NCI-H1105 (cell line): ENCODE measurements at places on chromosomes 7 and 10.

DNA sequence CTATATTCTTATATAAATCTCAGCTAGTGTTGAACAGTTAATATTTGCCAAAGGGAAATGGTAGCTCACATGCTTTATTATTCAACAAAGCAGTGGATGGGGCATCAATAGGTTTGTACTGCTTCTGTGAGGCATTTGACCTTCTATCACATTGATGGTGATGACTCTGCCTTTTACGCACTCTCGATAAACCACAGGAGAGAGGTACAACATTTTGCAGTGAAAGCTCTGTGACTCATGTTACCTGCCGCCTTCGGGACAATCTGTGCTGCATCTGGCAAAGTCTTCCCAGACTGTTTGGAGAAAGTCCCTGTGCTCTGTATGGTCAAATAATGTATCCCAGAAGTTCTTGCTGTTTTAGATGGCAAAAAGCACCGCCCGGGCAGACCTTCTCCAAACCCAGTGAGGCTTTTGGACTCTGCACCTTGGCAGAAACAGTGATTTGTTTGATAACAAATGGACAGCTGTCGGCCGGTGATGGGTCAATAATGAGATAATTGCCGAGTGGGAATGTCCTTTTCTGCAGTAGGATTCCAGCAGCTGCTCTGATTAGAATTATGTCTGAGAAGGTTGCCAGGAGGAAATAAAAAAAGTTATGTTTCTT lies 61.0 kb downstream of the PLPP4 start:
- DNase-seq, result no peak

GRCh38 chr7:137916980-137917645 lies 70.3 kb upstream of the DGKI start:
- no peak for DNase-seq

- no peak for DNase-seq
These were observed 335.8 kb downstream of the PRPF18 start for GRCh38 chr10:13922586-13922985.

GRCh38 chr10:109474812-109475211 lies 448.5 kb downstream of the XPNPEP1 start:
- no peak for DNase-seq

- no peak for DNase-seq
These were observed 260.5 kb upstream of the MKLN1 start for GRCh38 chr7:131067220-131067619.

DNA sequence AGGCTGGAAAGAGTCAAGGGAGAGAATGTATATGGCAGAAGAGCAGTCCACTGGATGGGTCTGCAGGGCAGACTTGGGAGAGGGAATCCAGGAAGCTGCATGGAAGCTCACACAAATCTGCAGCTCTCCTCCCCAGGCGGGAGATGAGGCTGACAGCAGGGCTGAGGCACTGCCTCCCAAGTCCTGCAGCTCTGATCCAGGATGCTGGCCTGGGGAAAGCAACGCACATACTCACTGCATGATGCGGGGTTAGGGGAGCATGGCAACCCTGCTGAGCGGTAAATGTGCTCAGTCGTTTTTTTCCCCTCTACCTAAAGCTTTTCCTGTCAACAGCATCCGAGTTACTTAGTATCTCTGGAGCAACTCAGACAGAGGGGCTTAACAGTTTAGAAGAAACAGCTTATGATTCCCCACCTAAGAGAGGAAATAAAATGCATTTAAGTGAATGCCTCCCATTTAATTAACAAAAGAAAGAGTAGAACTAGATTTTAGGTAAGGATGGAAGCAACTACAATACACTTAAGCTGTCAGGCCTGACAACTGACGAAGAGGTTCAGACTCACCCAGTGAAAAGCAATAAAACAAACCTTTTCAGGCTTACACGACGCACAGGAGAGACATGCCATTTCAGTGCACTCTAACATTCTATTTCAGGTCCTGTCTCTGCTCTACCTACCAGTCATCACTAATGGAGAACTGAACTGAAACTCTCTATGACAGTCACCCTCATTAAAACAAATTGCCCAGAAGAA lies 37.0 kb downstream of the CHCHD3 start:
- DNase-seq, result no peak

DNA sequence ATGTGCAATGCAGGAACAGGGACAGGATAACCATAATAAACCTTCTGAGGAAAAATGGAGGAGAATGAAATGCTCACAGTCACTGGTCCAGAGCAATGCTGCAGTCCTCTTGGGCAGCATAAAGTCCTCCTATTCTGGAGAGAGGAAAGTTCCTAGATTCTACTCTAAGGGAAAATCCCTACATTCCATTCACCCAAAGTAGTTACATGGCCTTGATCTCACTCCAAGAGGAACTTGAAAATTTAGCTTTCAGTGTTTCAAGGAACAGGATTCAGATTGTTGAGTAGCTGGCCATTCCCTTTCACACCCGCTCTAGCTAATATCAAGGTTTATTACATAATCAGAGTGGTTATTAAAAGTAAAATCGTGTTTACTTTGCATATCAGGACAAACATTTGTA lies 168.3 kb downstream of the CHRM2 start:
- DNase-seq, result no peak

DNA sequence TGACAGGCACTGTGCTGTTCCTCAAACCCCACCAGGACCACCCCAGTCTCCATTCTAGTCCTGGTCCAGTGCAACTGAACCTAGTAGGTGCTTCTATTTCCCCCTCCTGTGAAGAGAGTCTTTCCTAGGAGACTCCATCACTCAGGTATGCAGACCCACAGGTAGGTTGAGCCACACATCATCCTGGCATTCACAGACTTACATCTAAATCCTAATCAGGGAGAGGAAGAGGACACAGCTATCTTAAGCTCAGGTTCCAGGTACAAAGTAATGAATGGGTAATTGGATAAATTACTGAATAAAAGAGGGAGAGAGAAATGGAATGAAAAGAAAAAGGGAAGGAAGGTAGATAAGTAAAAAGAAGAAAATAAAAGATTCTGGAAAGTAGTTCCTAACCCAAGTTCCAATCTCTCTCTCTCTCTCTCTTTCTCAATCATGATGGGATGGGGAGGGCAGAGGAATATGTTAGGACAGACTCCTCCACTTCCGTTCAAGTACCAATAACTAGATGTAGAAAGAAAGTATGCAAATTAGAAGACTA lies 139.8 kb upstream of the NAMPT start:
- DNase-seq, result no peak

DNA sequence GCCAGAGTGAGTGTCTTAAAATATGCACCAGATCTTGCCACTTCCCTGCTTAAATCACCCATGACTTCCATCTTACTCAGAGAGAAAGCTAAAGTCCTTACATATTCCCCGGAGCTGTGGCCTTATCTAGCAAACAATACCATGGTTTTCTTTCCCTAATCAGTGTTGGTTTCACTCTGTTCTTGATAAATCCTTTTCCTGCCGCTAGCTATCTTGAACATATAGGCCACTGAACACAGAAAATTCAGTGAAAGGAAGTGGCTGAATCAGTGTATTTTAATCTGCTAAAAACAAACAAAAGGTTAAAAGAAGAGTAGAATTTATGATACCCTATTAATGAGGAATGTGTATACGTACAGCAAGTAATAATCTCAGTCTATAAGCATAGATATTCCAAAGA lies 42.0 kb upstream of the JAZF1 start:
- no peak for DNase-seq

GRCh38 chr10:33252794-33253203 lies 81.7 kb downstream of the NRP1 start:
- DNase-seq, result no peak

DNA sequence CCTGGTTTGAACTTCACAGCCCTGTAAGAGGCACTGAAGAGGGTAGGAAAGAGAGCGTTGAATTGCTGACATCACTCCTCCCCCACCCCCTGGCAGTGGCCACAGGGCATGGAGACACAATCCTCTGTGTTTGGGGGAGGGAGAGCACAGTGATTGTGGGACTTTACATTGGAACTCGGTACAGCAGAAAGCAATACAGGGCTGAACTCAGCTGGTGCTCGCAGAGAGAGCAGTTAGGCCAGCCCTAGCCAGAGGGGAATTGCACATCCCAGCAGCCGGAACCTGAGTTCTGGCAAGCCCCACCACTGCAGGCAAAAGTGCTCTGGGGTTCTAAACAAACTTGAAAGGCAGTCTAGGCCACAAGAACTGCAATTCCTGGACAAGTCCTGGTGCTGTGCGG lies 24.0 kb upstream of the CUL1 start:
- no peak for DNase-seq
